ENCODE measurements at places on chromosomes 1 and 21.

- DNase-seq = no peak
Measured at GRCh38 chr1:195141294-195141693, 1466.9 kb downstream of the KCNT2 start.

- no peak for DNase-seq
Measured at GRCh38 chr1:154407198-154408091, 2.3 kb downstream of the IL6R start.

- DNase-seq = no peak
Measured at GRCh38 chr1:226661965-226662364, 77.1 kb downstream of the ITPKB start.

DNA sequence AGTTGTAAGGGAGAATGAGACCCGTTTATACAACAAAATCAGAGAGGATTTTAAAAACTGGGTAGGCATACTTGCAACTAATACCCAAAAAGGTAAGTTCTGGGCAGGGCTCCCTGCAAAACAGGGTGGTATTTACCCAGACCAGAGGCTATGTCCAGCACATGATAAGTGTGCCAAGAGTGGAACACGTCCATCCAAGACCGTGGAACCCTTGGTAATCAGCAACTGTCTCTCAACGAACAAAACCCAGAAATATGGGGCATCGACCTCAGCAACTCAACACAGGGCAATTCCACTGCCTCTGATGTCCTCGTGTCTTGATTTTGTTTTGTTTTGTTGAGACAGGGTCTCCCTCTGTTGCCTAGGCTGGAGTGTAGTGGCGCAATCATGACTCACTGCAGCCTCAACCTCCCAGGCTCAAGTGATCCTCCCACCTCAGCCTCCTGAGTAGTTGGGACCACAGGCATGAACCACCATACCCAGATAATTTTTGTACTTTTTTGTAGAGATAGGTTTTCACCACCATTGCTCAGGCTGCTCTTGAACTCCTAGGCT is 26.7 kb upstream of the MX1 start:
- DNase-seq = no peak

GRCh38 chr21:35265170-35265877 is 216.2 kb upstream of the RUNX1 start:
- no peak for DNase-seq

GRCh38 chr1:236862615-236863211 is 67.6 kb downstream of the MTR start:
- DNase-seq = no peak

- no peak for DNase-seq
Measured at GRCh38 chr1:30538993-30539867, 184.2 kb downstream of the MATN1 start.

DNA sequence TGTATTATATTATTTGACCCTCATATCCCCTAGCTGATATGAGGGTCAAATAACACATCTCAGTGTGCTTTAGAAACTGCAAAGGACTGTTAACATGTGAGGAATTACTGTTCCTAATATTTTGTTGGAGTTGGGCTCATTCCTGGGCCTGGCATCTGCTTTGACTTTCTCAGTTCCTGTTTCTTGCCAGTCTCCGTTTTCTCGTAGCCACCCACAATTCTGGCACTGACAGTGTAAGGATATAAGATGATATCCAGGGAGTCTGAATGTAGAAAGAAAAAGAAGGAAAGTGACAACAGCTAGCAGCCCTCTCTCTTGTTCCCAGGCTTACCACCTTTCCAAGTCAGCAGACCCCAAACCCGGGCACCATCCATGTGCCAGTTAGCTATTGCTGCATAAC is 54.4 kb upstream of the SCMH1 start:
- no peak for DNase-seq

GRCh38 chr21:39575775-39576174 is 37.0 kb upstream of the B3GALT5 start:
- DNase-seq = no peak

DNA sequence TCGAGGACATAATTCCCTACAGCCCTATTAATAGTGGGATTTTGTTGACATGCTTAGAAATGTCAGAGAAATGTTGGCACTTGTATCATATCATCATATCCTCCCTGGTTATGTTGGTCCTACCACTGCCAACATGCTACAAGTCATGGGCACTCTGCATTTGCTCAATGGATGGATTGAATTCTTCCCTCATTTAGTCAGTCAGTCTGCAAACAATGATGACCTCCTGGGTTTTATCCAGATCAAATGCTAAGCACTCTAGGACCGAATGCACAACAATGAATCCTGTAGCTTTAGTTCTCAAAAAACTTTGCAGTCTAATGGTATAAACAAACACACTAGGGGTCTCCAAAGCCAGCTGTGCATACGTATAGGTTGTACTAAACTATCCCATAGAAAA is 357.2 kb upstream of the DPYD start:
- no peak for DNase-seq

DNA sequence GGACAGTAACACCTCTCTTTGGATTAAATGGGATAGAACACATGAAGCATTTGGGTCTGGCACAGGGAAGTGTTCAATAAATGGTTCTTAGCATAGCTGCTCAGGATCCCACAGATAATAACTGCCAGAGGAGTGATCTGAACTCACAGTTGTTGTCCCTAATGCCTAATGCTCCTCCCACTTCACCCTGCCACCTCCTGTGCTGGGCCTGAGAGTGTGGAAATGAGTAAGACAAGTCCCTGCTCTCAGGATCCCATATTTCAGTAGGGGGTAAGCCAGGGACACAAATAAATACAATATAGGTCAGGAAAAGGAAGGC is 19.9 kb upstream of the FOXO6 start:
- DNase-seq = no peak

DNA sequence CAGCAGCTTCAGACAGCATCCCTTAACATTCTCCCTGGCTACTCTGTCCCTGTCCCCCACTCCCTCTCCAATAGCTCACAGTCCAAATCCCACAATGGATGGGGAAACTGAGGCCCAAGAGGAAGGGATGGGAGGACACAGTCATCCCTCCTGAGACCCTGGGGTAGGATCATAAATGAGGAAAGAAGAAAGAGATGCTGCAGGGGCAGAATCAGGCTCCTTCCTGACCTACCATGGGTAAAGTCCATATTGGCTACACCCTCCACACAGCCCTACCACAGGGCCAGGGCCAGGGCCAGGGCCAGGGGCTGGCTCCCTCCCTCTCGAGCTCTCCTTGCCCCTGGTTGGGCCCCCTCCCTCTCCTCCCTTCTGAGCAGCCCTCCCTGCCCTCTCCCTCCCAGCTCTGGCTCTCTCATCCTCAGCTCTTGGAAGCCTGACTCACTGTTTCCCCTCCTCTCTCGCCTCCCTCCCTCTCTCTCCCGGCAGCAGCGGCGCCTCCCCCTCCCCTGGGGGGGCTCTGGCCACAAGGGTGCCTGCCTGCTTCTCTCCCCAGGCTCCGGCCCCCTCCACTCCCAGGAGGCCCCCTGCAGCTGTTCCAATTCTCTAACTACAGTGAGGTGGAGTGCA is 4.9 kb downstream of the AHDC1 start:
- DNase-seq = no peak

- no peak for DNase-seq
Measured at GRCh38 chr1:181349512-181349911, 133.8 kb upstream of the CACNA1E start.

- DNase-seq = no peak
Measured at GRCh38 chr1:192808163-192808517, 699 bp upstream of the RGS2 start.

DNA sequence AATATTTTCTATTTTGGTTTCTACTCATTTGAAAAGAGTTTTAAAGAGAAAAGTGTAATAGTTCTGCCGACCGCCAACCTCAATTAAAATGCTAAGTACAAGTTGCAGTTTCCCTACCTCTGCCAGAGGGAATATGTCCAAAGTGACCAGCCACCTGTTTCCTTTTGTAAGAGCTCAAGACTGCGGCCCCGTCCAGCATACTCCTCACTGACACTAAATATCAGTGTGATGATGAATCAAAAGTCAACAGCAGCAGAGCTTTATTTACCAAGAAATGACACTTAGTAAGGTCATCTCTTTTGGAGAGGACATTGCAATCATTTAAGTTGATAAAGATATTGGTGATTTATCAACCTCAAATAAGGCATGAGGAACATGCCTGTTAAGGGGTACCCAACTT is 57.4 kb upstream of the NRIP1 start:
- DNase-seq = no peak

DNA sequence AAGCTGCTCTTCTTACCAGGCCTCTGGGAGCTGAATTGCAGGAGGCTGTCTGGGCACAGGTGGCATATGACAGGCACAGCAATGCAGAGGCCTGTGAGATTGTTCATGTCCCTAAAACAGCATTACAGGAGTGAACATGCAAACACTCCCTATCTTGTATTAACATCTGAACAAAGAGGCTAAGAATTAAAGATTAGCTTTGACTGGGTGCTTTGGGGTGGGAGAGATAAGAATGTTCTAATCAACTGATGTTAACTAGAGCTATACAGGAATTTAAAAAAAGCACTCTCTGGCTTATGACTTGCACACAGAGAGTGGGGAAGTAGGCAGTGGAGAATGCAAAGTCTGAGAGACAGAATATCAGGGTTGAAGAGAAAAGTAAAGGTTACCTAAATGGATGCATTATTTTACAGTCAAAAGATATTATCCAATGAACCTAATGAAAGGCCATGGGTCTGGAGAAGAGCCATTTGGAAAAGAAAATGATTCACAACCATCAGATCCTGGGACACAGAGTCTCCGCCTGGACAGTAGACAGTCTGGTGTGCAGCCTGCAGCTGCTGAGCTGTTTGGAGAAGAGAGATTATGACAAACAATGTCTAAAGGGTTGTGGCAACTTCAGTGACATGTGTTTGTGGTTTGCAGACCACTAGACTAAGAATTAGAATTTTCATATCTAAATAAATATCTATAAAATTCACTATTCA is 20.2 kb downstream of the DPT start:
- no peak for DNase-seq

- no peak for DNase-seq
Measured at GRCh38 chr1:1165485-1165884, 8.2 kb upstream of the TTLL10 start.

- no peak for DNase-seq
Measured at GRCh38 chr1:68216089-68216772, 16.1 kb downstream of the WLS start.

GRCh38 chr1:160548960-160549664 is 26.1 kb upstream of the SLAMF6 start:
- no peak for DNase-seq

- DNase-seq = no peak
Measured at GRCh38 chr1:7988576-7988975, 27.1 kb downstream of the PARK7 start.

GRCh38 chr1:41616563-41616962 is 132.1 kb upstream of the EDN2 start:
- no peak for DNase-seq

DNA sequence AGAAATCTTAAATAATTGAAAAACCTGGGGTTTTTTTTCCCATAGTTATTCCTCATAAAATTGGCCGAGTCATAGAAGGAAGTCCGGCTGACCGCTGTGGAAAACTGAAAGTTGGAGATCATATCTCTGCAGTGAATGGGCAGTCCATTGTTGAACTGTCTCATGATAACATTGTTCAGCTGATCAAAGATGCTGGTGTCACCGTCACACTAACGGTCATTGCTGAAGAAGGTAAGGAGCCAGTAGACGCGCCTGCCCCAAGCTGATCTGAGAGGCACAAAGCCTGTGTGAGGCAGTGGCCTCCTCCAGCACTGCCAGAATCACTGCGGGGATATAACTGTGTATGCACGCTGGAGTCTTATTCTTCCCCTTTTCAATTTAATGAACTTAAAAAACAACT is 100.3 kb downstream of the PHTF1 start:
- DNase-seq = no peak

DNA sequence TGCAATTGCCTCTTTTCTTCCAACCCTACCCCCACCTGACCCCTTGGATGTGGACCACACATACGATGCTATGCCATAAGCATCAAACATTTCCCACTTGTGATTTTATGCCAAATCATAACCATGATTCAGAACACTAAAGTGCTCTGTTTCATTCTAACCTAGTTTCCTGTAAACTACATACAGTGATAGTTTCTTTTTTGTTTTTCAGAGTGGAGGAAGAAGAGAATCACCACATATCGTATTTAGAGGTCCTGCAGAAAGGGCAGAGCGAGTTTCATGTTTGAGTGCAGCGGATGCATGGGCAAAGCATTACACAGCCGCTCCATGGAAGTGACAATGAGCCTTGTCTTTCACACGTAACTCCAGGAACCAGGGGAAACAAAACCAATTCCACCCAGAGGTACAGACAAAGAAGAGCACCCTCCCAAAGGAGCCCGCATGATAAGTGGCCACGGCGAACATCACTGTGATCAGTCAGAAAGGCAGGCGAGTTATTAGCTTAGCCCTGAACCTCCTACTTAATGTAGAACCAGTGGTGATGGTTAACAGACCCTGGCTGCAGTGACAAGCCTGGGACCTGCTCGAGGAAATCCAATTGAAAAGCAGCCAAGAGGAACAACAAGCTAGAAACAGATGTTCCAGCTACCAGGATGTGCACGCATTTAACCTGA is 64.0 kb upstream of the ZNF281 start:
- no peak for DNase-seq
